HTR-8/SVneo (cell line): ENCODE measurements at places on chromosomes 16 and 17.

DNA sequence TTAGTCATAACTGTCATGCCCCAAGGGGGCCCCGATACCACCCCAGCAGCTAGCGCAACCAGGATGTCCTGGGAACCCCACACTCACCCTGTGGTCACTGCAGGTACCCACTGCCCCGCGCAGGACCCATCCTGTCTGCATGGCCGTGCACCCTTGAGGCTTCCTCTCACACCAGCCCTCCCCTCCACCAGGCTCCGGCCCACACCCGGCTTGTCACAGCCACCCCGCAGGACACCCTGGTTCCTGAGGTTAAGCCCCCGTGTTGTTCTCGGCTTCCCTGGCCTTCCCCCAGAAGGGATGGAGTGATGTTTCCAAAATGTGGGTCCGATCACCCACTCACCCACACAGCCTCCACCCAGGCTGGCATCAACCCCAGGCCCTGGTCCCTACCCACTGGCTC lies 7.5 kb downstream of the DNASE1L2 start:
- no peak for DNase-seq

DNA sequence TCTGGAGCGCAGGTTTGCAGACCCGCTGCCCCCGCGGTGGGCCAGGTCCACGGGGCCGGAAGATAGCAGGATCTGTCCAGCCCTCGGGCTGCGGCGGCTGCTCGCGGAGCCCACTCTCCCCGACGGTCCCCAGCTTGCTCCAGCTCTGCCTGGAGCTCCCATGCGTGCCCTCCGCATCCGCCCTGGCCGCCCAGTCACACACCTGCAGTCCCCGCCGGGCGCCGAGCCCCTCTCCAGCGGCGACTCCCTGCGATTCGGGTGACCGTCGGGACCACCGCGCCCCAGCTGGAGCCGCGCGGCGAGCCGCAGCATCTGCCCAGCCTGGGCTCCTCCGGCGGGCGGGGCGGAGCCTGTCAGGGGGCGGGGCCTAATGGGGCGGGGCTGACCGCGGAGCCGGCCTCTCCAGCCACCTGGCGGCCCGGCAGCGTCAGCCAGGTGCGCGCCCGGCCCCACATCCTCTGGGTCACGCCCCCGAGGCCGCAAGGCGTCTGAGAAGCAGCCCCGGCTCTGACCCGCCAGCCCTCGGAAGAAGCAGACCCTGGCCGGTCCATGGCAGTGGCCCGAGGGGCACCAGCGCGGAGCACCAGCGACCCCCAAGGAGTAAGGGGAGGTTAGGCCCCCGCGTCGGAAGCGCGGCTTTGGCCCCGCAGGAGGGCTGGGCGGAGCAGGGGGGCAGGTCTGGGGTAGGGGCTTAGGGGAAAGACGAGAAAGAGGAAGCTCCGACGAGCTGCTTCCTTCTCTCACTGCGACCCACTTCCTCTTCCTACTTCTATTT lies at the start of gene PIK3R5:
PIK3R5 (minus strand) TSS at position 314 of the 775 bp plus-strand sequence. CDS start 54,213 bp downstream, outside the sequence.
- DNase-seq = no peak

DNA sequence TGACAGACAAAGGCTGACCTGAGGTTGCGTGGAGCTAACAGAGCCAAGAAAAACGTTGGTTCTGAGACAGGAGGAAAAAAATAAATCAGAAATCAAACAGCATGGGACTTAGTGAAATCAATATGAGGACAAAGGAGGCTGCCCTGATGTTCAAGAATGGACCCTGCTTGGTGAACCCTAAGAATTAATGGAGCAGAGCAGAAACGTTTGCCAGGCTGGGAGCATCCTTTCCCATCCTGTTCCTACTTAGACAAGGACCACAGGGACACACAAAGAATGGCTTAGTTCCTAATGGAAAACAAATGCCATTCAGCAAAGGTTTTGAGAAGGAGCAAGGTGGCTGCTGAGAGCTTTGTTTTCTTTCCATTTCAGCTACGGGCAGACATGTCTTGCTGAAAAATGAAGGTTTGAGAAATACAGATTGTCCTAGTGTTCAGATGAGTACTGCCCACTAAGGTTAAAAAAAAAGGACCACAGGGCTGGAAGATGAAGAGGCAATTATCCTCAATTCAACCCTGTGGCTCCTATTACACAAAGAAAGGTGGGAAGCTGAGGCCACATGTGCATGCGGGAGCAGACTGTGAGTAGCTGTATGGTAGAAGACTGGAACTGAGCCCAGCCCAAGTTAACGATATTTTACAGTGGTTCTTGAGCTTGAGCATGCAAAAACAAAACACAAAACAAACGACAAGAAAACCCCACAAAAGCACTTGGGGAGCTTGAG lies 230.1 kb downstream of the SLC39A11 start:
- no peak for DNase-seq

DNA sequence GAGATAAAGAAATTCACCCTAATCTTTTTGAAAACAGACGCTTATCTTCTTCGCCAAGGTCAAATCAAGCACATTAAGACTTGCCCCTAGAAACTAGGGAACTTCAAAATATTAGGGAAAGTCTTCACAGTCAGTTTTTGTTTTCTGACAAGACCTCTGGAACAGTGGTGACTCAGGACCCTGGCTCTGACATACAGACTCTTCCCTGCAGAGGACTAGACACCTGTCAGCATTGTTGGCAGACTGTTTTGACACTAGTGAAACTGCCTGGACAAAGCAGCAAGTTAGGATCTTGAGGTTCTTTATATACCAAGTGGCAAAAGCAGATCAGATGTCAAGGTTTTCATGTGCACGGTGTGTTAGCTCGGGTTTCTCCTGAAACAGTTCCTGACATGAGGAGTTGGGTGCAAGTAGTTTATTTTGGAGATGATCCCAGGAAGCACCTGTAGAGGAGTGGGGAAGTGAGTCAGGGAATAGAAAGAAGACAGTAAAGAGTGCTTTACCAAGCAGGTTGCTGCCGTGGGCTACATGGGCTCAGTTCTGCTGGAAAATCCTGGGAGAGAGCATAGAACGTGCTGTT lies 182.0 kb upstream of the IRX5 start:
- no peak for DNase-seq

DNA sequence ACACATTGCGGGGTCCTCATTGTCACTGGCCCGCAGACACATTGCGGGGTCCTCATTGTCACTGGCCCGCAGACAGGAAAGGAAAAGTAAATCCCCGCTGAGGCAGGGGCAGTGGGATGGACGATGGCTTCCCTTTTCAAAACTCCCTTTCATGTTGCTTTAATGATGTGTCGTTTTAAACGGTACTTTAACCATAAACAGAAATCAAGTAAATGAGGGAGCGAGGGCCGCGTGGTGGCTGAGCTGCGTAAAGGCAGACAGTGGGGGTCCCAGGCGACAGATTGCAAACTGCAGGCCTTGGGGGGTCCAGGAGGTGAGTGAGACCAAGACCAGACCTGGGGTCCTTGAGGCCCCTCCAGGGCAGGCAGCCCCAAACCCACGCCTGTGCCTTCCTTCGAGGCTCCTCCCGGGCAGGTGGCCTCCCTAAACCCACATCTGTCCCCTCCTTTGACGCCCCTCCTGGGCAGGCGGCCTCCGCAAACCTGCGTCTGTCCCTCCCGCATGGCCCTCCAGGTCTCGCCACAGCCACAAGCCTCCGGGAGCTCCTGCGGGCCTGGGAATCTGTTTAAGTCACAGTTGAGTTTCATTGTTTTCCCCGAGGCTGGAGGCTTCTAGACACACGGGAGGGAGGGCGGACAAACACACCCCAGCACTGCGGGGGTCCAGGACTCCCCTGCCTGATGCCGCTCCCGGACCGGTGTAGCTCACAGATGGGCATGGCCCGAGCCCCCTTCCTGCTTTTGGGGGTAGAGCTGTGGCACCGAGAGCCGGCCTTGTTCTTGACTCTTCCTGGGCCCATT lies 7.3 kb downstream of the PIEZO1 start:
- DNase-seq = no peak

GRCh38 chr16:5791011-5791657 lies 693.5 kb upstream of the EEF2KMT start:
- DNase-seq = no peak

DNA sequence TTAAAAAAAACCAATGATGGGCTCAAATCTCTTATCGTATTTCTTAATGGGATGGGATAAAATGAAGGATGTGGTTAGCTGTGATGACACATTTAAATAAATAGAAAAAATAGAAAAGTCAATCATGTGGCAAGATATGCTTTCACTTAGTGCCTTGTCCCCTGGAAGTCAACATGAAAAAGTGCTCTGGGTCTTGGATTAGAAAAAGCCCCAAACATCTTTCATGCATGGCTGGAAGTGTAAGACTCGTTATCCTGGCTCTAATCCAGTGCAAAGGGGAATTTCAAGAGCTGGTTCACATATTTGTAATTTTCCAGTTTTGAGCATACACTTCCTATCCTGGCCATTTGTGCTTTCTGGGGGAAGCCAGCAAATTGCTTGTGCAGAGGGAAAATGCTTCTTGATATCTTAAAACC lies 160.9 kb downstream of the MAP2K6 start:
- peak; percentile 28 for DNase-seq

DNA sequence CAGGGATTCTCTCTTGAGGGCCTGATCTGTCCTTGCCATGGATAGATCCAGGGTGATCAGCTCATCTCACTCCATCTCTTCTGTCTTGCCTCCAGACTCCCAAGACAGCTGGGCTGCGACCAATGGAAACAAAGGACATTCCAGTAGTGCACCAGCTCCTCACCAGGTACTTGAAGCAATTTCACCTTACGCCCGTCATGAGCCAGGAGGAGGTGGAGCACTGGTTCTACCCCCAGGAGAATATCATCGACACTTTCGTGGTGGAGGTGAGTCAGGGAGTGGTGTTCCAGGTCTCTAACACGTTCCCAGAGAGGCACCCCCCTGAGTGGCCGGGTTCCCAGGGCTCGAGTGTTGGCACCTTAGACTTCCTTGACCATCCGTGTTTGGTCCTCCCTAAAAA lies 29.5 kb downstream of the PLCD3 start:
- DNase-seq = no peak

DNA sequence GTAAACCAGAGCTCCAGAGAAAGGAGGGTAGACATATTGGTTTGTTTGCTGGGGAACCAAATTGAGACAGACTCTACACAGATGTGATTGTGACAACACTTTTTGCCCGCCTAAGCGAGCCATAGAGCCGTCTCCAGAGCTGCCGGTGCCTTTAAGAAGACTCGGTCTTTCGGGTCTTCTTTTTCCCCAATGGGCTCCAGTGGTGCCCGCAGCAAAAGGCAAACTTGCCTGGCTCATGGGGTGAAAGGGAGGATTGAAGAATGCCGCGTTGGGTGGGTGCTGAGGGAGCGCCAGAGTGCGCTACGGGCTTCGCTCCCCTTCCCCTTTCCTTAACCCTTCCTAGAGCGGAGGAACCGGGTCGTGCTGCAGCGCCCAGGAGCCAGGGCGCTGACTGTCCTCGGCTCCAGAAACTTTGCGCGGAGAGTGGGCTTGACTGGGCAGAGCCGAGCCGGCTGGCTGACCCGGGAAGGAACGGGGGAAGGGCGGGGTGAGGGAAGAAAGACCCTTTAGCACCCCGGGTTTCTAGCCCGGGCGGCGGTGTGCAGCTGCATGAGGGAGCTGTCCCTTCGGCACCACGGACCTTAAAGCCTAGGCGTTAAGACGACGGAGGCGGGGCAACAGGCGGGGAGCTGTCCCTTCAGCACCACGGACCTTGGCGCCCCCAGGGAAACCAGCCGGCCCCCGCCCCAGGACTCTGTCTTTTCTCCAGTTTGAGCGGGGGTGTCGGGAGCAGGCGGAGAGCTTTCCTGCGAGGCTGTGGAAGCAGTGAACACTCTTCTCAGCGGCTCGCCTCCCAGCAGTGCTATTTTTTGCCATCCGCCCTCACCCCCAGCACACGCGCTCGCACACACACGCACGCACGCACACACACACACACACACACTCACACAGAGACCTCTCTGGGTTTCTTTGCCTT lies at the start of gene CACNG3:
CACNG3 (plus strand) TSS at position 880 of the 916 bp plus-strand sequence. CDS start 420 bp downstream, outside the sequence.
- no peak for DNase-seq

- no peak for DNase-seq
These were observed 70.6 kb downstream of the CYB5B start for GRCh38 chr16:69494991-69495392.

- no peak for DNase-seq
These were observed 17.2 kb downstream of the CYTH1 start for GRCh38 chr17:78764871-78765270.

DNA sequence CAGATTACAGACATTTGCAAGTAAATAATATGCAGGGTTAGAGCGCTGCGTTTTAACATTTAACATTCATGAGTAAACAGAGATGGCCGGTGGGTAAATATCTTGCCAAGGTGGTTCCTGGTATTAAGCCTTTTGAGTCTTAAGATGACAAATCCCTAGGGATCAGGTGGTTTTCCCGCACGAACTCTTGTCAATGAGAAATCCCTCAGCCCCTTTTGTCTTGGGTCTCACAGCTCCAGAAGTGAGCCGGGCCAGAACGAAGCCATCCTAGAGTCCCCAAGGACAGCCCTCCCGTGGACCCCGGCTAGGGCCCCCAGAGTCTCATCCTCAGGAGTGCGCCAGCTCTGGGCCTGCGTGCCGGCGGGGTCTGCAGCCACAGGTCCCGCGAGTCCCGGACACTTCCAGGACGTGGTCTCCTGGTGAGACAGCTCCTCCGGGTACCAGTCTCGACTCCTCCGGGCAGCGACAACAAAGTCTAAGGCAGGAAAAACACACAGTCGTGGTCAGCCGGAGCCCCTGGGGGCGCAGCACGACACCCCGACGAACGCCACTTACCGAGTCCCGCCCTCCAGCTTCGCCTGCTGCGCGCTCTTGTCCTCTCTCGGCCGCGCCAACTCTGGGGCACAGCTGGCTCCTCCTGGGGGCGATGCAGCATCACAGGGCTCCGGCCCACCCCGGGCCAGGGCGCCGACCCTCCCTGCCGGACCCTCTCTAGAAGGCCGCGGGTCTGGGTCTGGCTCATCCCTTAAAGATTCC lies 13.3 kb downstream of the MIS12 start:
- peak; percentile 35 for DNase-seq

GRCh38 chr17:72984926-72985325 lies 107.6 kb downstream of the SLC39A11 start:
- no peak for DNase-seq

GRCh38 chr17:47928415-47928814 lies 13.0 kb upstream of the PNPO start:
- no peak for DNase-seq
